ENCODE measurements at places on chromosomes 5 and 9.

DNA sequence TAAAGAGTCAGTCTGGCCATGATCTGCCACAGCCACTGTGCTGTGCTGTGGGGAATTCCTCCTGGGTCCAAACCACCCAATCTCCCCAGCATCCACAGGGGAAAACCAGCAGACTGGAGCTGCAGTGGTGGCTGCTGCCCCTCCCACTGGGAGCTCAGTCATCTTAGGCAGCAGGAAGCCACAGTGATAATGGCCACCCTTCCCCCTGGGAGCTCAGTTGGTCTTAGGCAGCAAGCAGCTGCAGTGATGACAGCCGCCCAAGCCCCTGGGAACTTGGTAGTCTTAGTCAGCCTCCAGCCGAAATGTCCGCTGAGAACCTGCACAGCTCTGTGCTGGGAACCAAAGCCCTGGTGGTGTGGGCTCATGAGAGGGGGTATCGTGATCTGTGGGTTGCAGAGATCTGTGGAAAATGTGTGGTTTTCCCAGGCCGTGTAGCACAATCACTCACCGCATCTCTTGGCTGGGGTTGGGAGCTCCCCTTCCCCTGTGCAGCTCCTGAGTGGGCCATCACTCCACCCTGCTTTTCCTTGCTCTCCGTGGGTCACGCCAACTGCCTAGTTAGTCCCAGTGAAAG lies 38.4 kb upstream of the SMIM15 start:
- DNase-seq: no peak

DNA sequence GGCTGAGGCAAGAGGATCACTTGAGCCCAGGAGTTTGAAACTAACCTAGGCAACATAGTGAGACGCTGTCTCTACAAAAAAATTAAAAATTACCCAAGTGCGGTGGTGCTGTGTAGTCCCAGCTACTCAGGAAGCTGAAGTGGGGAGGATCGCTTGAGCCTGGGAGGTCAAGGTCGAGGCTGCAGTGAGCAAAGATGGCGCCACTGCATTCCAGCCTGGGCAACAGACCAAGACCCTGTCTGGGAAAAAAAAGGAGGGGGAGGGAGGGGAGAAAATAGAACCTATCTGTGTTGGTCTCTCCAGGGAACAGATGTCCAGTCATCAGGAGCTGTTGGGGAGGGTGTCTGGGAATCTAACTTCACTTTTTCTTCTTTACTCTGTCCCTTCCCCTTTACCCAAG lies 24.3 kb downstream of the MAT2B start:
- DNase-seq: no peak

DNA sequence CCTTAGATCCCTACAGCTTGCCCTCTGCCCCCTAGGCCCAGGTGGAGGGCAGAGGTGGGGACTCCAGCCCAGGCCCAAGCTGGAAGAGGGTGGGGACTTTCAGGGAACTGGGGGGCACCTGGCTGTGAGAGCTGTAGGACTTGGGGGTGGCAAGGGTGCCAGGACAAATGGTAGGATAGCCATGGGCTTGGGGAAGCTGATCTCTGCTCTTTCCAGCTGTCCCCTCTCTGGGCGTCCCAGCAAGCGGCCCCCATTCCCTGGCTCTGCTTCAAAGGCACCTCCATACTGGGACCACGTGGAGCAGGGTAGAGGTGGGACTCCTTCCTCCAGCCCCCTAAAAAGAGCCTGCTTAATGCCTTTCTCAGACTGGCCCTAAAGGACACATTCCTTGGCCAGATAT lies 385 bp downstream of the LTC4S start:
- DNase-seq: no peak

DNA sequence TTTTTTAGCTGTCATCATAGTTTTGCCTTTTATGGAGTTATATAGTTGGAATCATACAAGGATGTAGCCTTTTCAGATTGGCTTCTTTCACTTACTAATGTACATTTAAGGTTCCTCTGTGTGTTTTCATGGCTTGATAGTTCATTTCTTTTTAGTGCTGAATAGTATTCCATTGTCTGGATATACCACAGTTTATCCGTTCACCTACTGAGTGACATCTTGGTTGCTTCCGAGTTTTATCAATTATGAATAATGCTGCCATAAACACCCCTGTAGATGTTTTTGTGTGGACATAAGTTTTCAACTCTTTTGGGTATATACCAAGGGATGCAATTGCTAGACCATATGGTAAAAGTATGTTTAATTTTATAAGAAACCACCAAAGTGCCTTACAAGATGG lies 136.3 kb downstream of the NR3C1 start:
- DNase-seq: no peak

DNA sequence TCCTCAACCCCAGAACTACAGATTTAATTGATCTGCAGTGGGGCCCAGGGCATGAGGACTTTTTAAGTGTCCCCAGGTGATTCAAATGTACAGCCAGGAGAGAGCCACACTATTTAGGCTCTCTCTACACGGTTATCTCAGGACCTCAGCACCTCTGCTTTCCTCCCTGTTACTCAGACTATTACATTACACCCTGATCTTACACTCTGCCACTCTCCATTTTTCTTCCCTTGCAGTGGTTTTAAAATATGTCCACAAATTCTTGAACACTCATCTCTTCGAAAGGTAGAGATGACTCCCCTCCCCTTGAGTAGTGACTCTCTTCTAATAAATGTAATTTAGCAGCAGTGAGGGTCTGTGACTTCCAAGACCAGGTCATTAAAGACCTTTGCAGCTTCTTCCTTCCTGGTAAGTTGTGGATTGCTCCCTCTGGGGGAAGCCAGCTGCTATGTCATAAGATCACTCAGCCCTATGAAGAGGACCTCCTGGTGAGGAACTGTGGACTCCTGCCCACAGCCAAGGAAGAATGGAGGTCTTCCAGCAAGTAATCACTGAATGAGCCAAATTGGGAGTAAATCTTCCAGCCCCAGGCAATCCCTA lies 87.5 kb upstream of the SSBP2 start:
- no peak for DNase-seq

DNA sequence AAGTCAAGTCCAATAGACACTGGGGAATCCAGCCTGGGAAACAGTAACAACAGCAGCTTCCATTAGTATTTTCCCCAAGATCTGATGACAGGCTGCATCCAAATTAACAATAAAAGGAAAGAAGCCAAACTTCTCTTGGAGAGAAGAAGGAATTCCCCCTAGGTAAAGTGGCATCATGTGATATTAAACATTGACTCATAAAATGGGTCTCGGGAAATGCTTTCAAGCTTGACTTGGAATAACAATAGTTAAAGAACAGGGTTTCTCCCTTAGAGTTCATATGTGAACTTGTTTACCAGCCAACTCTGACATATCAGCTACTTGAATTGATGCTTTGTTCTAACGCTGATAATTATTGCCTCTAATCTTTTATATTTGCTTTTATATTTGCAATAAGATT lies 45.4 kb downstream of the ENTREP1 start:
- no peak for DNase-seq

DNA sequence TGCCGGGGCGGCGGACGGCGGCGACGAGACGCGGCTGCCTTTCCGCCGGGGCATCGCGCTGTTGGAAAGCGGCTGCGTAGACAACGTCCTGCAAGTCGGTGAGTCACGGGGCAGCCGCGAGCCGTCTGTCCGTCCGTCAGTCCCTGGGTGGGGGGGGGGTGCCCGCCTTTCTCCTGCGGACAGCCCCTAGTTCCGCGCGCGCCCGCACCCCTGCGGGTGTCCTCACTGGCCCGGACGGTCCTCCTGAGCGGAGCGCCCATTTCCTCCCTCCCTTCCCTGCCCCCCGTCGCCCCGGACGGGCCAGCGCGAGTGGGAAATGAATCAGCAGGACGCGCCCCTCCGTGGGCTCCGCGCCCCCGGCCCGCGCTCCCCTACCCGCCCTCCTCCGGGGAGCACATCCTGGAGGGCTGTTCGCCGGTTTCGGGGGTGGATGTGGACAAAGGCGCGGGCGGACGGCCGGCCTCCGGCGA lies 828 bp downstream of the ZSWIM6 start:
- no peak for DNase-seq

GRCh38 chr5:128536254-128537220 lies 1.5 kb downstream of the FBN2 start:
- no peak for DNase-seq

DNA sequence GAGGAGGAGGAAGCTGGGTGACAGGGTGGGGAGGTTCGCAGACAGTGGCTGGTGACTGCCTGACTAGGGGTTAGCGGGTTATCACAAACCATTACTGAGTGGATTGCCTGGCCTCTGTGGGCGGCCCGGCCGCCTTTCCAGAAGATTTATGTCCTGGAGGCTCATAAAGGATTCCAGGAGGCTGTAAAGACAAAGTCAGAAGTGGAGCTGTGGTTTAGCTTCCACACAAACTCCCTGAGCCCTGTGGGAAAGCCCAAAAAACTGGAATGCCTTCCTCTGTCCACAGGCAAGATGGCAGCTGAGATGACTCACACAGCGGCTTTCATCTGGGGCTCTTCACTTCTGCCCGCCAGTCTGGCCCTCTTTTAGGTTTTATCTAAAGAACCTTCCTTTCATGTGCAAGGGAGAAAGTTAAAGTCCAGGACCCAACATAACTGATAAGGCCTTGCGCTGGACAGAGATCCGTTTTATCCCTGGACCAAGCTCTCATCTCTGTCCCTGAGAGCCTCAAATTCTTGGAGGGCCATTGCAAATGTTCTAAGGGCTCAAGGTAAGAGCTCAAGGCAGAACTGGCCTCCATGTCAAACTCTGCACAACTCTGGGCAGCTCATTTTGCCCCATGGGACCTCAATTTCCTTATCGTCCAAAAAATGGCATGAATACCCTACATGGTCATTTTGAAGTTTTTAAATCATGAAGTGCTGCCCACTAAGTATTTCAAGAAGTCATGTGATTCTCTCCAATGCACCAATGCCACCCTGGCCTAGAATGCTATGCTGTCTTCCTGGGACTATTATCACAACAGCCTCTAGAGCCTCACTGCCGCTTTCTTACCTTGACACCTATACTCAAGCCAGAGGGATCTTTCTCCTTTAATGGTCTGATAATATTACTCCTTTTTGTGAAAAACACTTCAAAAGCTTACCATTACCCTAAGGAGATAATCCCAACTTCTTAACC lies 249.4 kb upstream of the TRIM32 start:
- no peak for DNase-seq

- no peak for DNase-seq
These were observed 40.8 kb upstream of the GARNL3 start for GRCh38 chr9:127223810-127224177.

DNA sequence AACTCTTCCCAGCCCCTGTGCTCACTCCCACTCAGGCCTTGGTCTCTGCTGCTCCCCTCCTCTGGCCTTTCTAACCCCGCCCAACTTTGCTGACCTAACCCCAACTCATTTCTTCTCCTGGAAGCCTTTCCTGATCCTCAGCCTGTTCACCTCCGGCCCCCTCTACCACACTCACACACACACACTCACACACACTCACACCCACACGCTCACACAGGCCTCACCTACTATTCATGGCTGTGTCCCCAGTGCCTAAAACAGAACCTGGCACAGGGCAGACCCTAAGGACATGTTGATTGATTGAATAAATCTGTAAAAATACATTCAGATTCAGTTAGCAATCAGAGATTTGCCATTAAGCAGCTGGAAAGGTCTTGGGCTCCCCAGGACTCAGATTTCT lies 28.5 kb upstream of the LHX2 start:
- DNase-seq: no peak

GRCh38 chr5:15598294-15598902 lies 98.4 kb downstream of the FBXL7 start:
- no peak for DNase-seq

- DNase-seq: no peak
These were observed 131.5 kb upstream of the GRHPR start for GRCh38 chr9:37290940-37291485.

- DNase-seq: no peak
These were observed 39.8 kb upstream of the FUBP3 start for GRCh38 chr9:130539420-130540223.

- no peak for DNase-seq
These were observed 135.4 kb downstream of the RGS3 start for GRCh38 chr9:113598883-113599282.

GRCh38 chr5:136033848-136034247 lies 5.1 kb downstream of the TGFBI start:
- no peak for DNase-seq

- no peak for DNase-seq
These were observed 352.2 kb downstream of the PLK2 start for GRCh38 chr5:58107704-58108103.

DNA sequence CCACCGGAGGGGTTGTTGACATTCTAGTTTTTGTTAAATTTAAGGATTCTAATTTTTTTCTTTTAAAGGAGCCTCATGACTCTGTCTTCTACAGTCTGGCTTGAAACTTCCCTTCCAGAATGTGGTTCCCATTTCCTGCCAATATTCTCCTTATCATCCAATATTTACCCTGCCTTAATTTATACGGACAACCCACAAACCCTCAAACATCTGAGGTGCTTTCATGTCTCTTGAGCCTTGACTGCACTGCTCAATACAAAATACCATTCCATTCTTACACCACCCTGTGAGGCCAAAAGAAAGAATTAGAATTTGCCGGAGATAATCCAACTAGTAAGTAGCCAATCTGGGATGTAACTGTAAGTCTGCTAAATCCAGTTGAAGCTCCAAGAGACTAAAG lies 346.5 kb downstream of the SPOCK1 start:
- no peak for DNase-seq

GRCh38 chr5:157554179-157555036 lies 21.2 kb downstream of the ADAM19 start:
- DNase-seq: no peak

DNA sequence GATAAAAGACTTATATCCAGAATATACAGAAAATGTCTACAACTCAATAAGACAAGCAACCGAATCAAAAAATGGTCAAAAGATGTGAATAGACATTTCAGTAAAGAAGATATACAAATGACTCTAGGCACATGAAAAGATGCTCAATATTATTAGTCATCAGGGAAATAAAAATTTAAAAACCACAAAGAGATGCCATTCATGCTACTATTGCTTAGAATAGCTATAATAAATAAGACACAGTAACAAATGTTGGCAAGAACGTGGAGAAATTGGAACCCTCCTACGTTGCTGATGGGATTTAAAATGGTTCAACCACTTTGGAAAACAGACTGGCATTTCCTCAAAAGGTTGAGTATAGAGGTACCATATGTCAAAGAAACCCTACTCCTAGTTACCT lies 39.8 kb downstream of the POLK start:
- no peak for DNase-seq

GRCh38 chr5:77908787-77909186 lies 132.6 kb upstream of the TBCA start:
- DNase-seq: no peak

DNA sequence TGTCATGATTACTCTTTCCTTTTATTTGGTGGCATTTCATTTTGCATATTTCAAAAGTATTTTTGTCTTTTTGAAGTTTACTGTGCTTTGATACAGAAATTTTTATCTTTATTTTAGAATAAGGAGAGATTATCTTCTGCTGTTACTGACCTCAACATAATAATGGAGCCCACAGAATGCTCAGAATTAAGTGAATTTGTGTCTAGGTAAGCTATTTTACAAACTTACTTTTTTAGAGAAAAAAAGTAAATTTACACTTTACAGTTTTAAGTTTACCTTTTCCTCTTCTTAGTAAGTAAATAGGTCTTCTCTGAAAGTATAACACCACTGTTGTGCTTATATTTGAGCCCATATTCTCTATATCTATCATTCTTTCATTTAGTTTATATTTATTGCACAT lies 19.8 kb downstream of the CENPP start:
- no peak for DNase-seq

GRCh38 chr9:36008774-36009300 lies 27.9 kb upstream of the RECK start:
- peak; percentile 82 for DNase-seq

Data from T-helper 2 cell (primary cell).